ENCODE measurements at places on chromosomes 1 and 21. TPM values are rescaled to one million over a fixed set of nuclear protein-coding genes. Genes with fewer than 3 reads are reported as not detected.

- no peak for DNase-seq
Observed at GRCh38 chr1:30721812-30722537, 1.4 kb downstream of the MATN1 start.

- DNase-seq = no peak
Observed at GRCh38 chr1:8671306-8671917, 146.0 kb downstream of the RERE start.

C1QA gene
- not detected for total RNA-seq

DNA sequence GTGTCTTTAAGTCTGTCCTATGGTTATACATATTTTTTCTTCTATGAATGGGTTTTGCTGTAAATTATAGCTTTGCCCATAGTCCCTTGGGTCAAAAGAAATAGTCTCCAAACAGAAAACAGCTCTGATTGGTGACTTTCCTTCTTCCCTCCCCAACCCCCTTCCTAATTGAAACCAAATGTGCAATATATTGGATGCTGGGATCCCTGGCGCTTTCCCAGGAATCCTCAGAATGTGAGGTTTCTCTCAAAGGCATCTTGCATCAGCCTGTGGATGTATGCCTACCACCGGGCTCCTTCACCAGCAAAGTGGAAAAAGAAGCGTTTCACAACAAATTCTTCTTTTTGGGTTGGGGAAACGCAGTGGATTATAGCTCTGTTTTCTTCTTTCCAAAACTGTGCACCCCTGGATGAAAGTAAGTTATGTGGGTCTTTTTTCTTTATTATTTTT lies at the start of gene DDR2:
TSS of gene DDR2 (plus strand) at position 248 of the 450 bp plus-strand sequence. CDS start 86,600 bp downstream, outside the sequence.
- no peak for DNase-seq

- no peak for DNase-seq
Observed at GRCh38 chr1:5424802-5425703, 567.2 kb downstream of the NPHP4 start.

PRDM16 gene
- total RNA-seq = 5.3 TPM

KRTAP19-3 gene
- not detected for total RNA-seq

TMEM52 gene
- 5.8 TPM for total RNA-seq

GRCh38 chr1:212247988-212248387 lies 37.2 kb upstream of the PPP2R5A start:
- no peak for DNase-seq

DNA sequence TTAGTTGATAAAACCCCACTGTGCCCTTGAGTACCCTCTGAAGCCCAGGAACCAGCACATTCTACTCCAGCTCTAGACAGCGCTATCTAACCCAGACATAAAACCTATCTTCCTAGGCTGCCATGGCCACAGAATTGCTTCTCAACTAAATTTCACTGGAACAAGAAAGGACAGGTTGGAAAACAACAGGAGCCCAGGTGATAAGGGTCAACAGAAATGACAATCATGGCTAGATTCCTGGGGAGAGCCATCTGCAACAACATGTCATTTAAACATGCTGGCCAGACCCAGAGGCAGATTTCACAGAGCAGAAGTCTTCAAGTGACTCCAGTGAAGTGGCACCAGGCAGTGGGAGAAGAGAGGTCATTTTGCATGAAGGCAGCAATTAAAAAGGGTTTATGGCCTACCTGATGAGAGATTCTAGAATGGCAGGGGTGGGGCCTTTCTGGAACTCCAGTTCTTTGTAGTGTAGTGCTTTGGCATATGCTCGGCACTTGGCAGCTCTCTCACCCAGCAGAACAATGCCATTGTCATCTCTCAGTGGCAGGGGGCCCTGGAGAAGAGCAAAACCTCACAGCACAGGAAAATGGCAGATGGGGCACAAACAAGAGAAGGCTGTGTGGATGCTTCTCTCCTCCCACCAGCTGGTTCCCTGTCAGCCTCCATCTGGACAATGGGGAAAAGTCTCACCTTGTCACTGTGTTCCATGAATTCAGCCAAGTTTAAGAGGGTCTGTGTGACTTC lies 9.9 kb downstream of the ANGPTL7 start:
- no peak for DNase-seq

S100A12 gene
- total RNA-seq = not detected

DNA sequence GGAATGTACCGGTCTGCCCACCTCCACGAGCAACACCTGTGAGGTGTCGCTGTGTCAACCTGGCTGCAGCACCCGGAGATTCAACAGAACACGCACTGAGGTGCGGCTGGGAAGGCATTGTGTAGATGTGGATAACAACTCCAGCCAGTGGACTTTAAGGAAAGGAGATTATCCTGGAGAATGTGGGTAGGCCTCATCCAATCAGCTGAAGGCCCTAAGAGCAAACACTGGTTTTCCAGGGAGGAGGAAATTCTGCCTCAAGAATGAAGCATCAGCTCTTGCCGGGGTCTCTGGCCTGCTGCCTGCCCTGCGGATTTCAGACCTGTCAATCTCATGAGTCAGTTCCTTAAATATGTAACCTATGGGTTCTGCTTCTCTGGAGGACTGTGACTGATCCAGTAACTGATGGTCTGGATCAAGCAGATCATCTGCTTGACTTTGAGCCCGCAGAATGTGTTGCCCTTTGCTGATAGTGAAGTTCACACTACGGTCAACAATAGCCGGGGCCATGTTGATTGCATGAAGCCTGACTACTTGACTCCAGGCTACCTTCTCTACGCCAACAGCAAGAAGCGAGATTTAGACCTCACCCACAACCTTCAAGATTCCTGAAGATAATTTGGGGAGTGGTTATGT lies 15.9 kb upstream of the PRDM15 start:
- no peak for DNase-seq

CFAP141 gene
- not detected for total RNA-seq

DNA sequence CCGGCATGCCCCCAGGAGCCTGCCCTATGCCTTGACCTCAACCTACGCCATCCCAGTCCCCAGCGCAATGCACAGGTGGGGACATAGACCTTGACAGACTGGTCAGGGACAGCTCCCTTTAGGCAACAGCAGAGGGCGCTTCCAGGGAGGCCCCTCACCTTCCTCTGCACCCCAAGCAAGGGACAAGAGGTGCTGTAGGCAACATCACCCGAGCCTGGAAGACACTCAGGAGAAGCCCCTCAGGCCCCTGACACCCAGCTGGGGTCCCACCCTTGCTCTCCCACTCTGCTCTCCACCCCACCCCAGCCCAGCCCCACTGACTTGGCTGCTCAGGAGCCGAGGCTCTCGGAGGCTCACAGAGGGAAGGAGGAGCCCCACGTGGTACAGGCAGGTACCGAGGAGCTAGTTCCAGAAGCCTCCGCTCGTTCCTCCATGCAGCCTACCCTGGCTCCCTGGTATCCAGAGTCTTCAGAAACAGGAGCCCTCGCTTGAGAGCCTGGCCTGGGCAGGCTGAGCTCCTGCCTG lies 2.4 kb upstream of the WNT3A start:
- no peak for DNase-seq

DNA sequence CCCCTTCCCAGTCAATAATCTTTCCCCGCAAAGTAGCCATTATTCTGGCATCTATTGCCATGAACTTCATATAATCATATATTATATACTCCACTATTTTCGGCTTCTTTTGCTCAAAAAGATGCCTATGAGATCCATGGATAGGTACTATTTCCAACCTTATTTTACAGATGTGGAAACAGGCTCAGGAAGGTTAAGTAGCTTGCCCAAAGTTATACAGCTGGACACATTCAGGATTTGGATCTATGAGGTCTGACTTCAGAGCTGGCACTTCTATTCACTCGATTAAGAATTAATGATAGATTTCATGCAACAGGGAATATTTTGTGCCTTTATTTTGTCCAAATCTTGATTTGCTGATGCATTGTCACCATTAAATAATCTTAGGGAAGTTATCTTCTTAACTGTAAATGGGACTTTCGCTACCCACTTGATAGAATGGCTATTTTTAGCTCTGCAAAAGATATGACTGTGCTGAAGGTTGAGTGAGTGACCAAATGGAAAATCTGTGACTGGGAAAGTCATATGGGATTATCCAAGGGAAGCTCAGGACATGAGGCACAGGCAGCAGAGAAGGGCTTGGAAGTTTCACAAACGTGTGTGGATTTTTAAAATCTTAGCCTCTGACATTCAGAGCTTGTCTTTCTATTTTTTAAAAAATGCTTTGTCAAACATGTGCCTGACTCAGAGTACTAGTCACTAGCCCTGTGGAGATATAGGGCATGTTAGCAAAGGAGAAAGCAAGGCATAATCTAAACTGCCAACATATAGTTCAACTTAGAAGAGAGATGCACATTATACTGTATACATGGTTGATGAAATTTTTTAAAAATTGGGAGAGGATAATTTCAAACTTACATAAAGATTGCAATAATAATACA lies 36.5 kb downstream of the GIPC2 start:
- no peak for DNase-seq

CLIC6 gene
- not detected for total RNA-seq

DNAI4 gene
- 0.84 TPM for total RNA-seq

HEYL gene
- total RNA-seq = 3.4 TPM

GRCh38 chr1:116374353-116375147 lies 1.5 kb downstream of the ATP1A1 start:
- DNase-seq = no peak

PRRX1 gene
- not detected for total RNA-seq

DNA sequence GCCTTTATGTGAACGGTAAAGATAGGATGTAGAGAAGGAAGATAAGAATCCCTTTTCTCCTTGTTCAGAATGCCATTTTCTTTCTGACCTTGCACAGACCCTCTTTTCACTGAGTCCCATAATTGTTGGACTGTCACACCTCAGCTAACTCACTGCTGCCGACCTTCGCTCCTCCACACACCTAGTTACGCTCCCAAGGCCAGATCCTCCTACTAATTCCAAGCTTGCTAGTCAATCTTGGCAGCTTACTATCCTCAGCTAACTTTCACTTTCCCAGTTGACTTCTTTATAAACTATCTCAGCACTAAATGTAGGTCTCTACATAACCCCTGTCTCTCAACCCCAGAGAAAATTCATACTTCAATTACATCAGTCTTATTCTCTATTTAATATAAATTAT lies 471.8 kb upstream of the PRMT6 start:
- DNase-seq = no peak

TMEM82 gene
- 2.7 TPM for total RNA-seq

CCDC27 gene
- not detected for total RNA-seq

RGL1 gene
- total RNA-seq = 33.8 TPM

DNA sequence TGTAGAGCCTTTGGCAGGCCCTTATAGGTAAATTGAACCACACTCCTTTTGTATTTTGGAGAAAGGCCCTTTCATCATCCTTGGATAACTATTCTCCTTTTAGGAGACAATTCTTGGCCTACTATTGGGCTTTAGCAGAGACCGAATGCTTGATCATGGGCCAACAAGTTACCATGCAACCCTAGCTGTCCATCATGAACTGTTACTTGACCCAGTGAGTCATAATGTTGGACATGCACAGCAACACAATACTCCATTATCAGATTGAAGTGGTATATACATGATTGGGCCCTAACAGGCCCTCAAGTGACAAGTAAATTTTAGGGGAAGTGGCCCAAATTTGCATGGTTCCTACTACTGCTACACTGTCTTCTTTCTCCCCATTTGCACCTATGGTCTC lies 84.4 kb downstream of the CATSPERE start:
- DNase-seq = no peak

All from Caco-2 (cell line).